Epithelial cell of esophagus (primary cell): ENCODE measurements at places on chromosomes 6 and 20.

DNA sequence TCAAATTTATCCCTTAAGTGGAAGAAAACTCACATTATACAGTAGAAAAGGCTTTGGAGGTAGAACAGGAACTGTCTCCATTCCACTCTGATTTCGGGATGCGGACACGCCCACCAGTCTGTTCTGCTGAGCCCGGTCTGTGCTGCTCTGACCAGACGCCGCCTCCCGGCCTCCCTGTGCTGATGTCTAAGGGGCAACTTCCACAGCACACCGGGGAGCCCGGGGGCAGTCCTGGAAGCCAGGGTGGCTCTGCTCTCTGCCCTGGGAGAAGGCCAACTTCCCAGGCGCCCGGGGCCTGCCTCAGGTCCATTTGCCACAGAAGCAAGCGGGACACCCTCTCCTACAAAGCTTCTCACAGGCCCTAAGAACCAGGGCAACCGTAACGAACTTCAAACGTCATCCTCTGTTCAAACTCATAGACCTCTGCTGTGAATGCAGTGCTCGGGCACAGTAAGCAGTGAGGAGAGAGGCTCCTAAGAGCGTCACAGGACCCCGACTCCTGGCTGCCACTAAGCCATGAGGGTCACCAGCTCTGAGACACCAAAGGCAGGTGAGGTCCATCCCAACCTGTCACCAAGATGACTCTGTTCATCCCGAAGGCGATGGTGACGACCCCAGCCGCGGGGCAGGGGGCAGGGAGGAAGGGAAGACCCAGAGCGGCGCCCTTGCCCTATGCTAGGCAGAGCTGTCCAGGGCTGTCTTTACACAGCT lies 5.6 kb downstream of the TAF4 start:
- no peak for DNase-seq

- DNase-seq: no peak
Observed at GRCh38 chr20:3864518-3864917, 17.9 kb downstream of the MAVS start.

DNA sequence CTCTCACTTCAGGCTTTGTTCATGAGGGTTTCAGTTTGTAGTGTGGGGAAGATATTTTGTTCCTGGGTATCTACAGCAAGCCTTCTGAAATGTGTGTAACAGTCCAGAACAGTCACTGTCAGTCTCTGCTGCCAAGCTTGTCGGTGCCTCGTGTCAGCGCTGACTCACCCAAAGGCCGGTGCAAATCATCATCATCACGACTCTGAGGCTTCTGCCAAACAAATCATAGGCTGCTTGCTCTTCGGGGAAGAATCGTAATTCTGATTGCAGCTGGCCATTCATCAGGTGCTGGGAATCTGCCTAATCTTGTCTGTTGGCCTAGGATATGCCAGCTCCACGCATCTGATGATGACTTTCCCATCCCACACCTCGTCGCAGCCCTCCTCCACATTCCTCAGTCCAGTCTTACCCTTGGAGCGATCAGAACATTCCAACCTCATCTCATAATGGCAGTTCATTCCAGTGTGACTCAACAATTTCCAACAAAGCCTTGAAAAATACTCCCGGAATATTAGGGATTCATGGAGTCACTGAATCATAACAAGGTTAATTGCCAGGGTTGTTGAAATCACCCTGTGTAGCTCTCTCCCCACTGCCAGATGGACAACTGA lies 40.9 kb downstream of the ALDH8A1 start:
- peak; percentile 100 for DNase-seq

DNA sequence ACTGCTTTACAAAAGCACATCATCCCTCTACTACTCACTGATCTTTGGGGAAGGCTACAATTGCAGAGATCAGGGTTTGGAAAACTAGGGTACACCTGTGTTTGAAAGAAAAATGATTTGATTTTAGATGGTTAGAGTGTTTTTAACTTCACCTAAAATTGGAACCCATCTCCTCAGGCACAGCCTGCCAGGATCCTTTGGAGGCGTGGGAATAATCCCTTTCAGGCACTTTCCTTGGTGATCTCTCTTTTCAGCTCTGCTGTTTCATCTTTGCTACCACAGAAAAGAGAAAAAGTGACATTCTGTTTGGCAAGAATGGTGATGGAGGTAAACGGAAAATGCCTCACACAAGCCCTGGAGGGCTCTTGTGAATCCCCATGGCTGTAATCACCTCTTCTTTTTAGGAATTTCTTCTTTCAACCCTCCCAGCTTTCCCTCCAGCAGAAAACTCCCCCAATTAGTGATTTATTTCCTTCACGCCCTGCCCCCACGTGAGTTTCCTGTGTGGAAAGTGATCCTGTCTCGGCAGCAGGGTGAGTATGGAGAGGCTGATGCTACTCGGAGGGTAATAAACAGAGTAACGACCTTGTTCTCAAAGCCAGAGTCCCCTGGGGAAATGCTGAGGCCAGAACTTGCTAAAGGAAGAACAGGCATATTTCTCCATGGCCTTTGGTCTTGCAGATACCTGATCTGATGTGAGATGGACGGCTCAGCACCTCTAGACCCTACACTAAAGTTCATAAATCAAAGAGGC lies 9.2 kb downstream of the KCNG1 start:
- no peak for DNase-seq

GRCh38 chr6:168826726-168827585 lies 386.0 kb downstream of the SMOC2 start:
- DNase-seq: no peak
